ENCODE measurements at places on chromosomes 1 and 21. TPM values are rescaled to one million over a fixed set of nuclear protein-coding genes. Genes with fewer than 3 reads are reported as not detected.

Gene DEPDC1
- total RNA-seq, result 10.4 TPM

Gene ADGRB2
- total RNA-seq, result 0.24 TPM

Gene GPR37L1
- total RNA-seq, result 0.12 TPM

Gene SH2D1B
- 3.4 TPM for total RNA-seq

Gene AVPR1B
- total RNA-seq, result not detected

Gene OSBPL9
- total RNA-seq, result 32.5 TPM

Gene HTR6
- not detected for total RNA-seq

Gene ATP1A2
- total RNA-seq, result 0.80 TPM

Gene SUSD4
- total RNA-seq, result 42.2 TPM

Gene NCF2
- 8.3 TPM for total RNA-seq

Gene SLC6A17
- 0.28 TPM for total RNA-seq

Gene FYB2
- total RNA-seq, result 0.36 TPM

Gene AIM2
- total RNA-seq, result 0.52 TPM

Gene CLEC20A
- total RNA-seq, result not detected

Gene ARPC5
- 97.8 TPM for total RNA-seq

- no peak for ATAC-seq
Measured at GRCh38 chr1:52028328-52028727, 5.3 kb downstream of the KTI12 start.

DNA sequence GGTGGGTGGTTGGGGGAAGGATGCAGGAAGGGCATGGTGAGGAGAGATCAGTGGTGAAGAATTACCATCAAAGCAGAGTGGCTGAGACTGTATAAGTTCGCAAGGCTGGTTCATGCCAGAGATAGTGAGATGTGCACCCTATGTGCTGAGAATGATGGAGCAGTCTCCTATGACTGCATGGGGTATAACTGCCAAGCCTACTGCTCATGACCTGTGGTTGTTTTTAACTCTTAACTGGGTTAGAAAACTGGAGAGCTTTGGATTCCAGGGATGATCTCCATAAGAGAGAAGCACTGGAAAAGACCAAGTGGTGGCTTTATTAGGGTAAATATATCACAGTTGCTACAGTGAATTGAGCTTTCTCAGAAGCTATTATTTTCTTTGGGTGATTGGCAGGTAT lies 16.2 kb downstream of the WNT2B start:
- ATAC-seq, result no peak

DNA sequence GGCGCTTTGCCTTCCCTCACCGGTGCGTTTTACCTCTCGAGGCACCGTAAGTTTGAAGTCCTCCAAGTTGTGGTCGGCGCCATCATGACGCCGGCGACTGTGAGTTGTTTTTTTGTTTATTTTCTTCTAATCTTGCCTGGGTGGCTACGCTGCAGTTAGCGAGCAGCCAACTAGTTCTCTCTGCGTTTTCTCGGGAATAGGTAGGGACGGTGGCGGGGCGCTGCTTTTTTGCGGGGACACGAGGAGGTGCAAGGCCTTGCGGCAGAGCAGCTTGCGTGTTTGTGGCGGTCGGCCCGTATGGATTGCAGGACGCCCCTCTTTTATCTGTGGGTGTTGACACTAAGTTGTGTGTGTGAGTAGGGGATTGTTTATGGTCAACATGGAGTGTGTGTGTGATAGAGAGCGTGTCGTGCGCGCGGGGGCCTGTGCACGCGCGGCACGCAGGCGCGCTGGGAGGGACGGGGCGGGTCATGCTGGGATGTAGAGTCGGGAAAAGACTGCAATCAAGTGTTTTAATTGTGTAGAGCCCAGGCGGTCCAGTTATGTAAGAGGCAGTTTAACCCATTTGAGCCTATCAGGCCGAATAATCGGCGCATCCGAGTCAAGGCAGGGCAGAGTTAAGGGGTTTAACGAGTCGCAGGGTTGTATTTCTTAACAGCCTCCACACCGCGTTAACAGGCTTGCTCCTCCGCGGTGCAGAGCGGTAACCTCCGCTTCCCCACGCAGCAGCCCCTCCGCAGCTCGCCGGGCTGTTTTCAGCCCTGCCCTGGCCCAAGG lies 1.2 kb upstream of the NEGR1 start:
- ATAC-seq, result peak; percentile 55

- peak; percentile 70 for ATAC-seq
Measured at GRCh38 chr1:195745189-195746010, 862.8 kb downstream of the KCNT2 start.

GRCh38 chr1:157967205-157967604 lies 26.2 kb upstream of the KIRREL1 start:
- no peak for ATAC-seq

DNA sequence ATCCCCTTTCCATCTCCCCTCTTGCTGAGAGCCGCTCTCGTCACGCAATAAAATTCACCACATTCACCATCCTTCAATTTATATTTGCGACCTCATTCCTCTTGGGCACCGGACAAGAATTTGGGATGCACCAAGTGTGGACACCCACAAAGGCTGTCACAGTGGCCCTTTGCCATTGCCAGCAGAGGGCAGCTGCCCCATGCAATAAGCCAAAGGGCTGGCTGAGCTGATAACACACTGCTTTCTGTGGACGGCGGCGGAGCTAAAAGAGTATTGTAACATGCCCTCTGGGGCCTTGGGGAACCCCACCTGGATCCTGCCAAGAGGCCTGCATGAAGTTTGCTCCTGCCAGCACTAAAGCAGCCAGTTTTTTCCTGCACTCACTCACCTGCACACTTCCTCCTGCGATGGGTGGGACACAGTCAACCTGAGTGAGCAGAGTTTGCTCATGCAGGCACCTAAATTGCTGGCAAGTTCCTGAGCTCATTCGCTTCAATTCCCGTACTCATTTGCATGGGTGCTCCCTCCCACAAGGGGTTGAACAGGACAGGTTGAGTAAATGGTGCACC lies 792.3 kb upstream of the ADAMTS5 start:
- ATAC-seq, result no peak

GRCh38 chr1:180370597-180370996 lies 131.8 kb downstream of the ACBD6 start:
- ATAC-seq, result no peak

- no peak for ATAC-seq
Measured at GRCh38 chr1:228434689-228435088, 18.0 kb upstream of the TRIM17 start.

GRCh38 chr1:30706528-30706927 lies 16.9 kb downstream of the MATN1 start:
- ATAC-seq, result no peak

DNA sequence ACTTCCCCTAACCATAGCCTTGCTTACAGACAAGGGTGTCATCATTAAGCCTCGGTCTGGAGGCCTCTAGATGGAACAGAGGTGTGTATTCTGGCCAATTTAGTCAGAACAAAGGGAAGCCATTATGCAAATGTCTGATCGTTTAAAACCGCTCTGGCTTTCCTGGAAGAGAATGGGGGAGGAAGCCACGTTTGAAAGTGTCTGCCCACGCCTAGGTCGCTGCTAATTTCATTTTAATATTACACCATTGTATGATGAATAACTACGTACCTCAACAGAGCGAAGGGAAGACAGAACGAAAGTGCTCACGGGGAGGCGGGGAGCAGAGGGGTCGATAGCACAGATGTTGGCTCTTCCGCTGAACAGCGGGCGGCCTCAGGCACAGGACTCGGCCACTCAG lies 41.1 kb upstream of the CSF3R start:
- ATAC-seq, result no peak

DNA sequence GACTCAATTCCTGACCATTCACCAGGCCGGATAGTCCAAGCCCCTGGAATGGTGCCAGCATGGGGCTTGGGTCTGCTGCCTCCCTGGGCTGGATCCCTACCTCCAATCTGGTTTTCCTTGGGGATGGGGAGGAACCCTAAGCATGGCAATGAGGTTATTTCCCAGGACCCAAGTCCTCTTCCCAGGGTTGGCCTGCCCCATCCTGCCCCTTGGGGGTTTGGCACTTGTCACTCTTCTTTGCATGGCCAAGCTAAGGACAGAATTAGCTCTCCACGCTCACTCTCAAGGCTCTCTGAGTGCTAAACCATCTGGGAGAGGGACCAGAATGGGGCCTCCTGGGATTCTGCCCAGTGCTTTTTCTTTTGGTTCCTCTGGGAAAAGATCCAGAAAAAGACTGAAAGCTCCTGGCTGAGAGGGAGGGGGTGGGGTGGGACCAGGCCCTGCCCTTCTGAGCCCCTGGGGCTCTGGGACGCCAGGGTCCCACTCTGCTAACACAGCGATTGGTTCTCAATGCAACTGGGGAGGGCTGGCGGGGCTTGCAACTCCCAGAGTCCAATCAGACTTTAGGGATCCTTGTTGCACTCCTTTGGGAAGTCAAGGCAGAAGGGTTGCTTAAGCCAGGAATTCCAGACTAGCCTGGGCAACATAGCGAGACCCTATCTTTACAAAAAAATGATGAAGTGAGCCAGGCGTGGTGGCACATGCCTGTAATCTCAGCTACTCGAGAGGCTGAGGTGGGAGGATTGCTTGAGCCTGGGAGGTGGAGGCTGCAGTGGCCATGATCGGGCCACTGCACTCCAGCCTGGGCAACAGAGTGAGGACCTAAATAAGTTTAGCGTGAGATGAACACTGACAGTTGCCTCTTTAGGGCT lies 52.7 kb downstream of the DHRS3 start:
- ATAC-seq, result peak; percentile 2

DNA sequence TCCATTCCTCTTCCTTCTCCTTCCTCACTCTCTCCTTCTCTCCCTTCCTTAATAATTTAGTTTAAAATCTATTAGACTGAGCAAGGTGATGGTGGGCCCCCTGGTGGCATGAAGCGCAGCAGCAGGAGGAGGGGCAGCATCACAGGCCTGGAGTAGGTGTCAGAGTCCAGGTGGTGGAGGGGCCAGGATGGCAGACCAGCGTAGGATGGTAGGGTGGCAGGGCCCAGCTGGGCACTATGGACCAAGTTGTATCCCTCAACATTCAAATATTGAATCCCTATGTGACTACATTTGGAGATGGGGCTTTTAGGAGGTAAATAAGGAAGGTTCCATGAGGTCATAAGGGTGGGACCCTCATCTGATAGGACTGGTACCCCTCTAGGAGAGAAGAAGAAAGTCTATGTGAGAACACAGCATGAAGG lies 61.0 kb downstream of the WDR4 start:
- ATAC-seq, result peak; percentile 87

DNA sequence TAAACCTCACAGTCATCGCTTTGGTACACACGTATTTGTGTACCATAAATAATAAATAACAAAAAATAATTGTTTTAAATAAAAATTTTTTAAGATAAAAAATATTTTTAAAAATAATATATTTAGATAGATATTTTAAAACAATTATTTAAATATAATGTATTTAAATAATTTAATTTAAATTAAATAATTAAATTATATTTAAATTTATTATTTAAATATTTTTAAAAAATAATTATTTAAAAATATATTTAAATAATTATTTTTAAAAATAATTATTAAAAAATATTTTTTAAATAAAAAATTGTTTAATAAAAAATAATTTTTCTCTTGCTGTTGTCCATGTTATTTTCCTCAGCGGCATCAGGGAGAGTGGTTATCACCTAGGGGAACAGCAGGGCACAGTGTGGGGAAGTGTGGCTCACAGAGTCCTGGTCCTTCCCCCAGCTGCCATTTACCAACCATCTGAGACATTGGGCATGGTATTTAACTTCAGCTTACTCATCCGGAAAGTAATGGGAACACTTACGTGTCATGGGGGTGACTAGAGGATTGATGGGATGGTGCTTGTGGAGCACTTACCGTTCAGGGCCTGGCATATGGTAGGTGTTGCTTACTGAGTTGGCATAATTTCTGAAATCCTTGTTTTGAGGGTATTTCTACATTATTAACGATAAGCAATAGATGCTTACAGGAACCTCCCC lies 92.9 kb upstream of the TSPAN2 start:
- no peak for ATAC-seq

GRCh38 chr1:2108213-2108876 lies 58.1 kb downstream of the PRKCZ start:
- ATAC-seq, result no peak

DNA sequence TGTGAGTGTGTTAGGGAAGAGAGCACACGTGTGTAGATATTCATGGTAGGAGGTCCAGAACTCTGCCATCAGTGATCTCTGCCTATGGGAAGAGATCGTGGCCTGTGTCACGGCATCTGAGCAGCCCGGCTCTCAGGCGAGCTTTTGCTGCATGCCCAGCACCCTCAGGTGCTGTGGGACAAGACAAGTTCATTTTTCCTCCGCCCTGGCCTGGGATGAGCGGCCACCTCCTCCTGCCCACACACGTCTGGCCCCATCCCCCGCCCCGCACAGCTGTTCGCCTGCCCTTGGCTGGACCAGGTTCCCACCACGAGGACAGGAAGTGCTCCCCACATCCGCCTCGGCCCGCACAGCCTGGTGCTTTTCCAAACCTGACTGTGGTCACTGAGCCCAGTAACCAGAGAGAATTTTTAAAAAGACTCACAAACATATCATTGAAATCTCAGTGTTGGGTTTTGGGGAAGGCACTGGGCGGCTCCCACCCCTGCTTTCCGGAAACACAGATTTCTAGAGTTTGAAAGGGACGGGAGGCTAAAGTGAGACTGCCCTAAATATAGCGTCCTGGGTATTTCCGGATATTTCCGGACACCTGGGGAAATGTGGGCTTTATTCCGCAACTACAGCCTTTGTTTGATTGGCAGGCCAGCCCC lies 18.0 kb downstream of the BMP8A start:
- ATAC-seq, result peak; percentile 21

DNA sequence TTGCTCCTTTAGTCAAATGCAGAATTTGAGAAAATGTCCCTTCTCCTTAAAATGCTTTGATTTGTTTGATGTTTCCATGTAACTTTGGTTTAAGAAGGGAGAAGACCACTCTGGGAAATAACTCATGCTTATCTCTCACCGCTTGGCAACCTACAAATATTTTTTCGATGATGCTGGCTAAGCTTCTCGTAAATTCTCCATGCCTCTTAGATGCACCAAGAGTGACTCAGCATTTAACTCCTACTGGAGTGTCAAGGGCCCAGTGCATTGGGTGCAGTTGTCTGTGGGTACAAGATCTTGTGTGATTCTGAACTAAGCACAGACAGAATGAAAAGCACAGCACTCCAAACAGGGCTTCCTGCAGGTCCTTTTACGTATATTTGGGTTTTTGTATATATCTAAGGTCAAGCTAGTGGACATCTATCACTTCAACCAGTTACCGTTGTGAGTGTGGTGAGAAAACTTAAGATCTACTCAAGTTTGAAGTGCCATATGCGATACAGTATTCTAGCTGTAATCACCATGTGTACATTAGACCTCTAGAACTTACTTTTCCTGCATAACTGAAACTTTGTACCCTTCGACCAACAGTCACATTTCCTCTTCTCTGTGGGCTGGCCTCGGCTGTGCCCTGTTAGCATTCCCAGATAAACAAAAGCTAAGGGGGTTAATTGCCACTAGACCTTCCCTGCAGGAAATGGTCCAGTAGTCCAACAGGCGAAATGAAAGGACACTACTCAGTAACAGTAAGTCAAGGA lies 55.8 kb downstream of the COL18A1 start:
- ATAC-seq, result no peak

- no peak for ATAC-seq
Measured at GRCh38 chr1:221206076-221206475, 326.8 kb downstream of the HLX start.

GRCh38 chr1:29933067-29933466 lies 696.7 kb downstream of the PTPRU start:
- ATAC-seq, result no peak
